SJSA1 (cell line): ENCODE measurements at places on chromosomes 4 and X. TPM values are rescaled to one million over a fixed set of nuclear protein-coding genes. Genes with fewer than 3 reads are reported as not detected.

- no peak for DNase-seq
Observed at GRCh38 chrX:108018656-108019381, 26.0 kb upstream of the VSIG1 start.

DNA sequence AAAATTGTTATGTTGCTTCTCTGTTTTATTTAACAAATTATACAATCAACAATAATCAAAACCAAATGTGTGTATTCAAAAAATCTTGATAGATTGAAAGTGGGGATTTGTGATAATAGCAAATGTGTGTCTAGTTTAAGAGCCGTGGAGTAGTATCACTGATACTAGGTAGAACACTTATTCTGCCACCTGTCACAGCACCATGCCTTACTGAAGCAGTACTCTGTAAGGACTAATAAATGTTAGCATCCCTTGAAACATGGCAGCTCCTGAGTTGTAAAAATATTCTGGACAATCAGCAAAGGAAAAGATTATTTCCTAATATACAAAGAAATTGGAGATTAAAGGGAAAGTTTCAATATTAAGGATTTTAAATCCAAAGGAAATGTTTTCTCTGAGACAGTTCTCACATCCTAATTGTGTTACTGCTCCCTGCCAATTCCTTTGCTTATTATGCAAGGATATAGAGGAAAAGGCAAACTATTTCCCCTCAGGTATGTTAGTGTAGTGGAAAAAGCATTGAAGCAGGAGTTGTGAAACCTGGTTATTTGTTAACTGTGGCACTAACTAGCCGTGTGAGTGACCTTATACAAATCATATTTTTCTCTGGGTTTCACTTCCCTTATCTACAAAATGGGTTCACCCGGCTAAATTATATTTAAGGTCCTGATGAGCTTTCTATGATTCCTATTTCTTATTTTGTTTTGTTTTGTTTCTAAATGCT, 303.1 kb downstream of the ARHGAP24 start:
- DNase-seq: no peak

DNA sequence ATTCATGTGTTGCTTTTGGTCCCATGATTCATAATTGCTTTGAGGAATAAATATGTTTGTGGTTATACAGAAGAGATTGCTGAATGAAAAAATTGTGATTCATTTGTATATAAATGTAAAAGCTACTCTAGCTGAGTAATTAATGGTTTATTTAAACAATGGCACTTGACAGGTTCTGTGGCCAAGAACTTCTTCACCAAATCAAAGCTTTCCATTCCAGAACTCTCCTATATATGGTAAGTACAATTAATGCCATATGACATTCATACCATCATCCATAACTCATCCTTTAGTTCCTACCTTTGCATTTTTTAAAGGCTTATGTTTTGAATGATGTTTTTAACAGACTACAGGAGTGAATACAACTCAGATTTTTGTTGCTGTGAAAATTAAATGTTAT, 105.8 kb downstream of the REPS2 start:
- no peak for DNase-seq

GRCh38 chr4:16790508-16790907, 107.9 kb downstream of the LDB2 start:
- no peak for DNase-seq

CC2D2A gene
- 3.9 and 7.7 TPM in 2 replicates for total RNA-seq

GABRQ gene
- total RNA-seq: 0.11 TPM in 1 of 2 replicates, not detected in the other
